ENCODE measurements at places on chromosomes 4 and X.

DNA sequence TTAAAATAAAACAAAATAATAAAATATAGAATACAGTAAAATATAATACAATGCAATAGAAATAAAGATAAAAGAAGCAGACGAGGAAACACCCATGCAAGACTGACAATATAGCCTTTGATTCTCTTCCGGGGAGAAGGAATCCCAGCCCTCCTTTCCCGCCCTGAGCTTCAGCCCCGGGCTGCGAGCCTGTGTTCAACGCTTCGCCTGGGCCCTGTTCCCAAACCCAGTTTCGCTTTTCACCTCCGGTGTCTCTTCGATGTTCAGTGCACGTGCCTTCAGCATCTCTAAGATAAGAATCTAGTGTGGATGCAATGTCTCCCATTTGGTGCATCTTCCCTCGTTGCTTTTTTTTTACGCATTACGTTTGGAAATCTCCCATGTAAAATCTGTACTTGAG, 38.4 kb upstream of the ARSD start:
- DNase-seq = no peak

- DNase-seq = no peak
These were observed 56.1 kb downstream of the OTOP1 start for GRCh38 chr4:4170596-4171150.

- no peak for DNase-seq
These were observed 34.6 kb upstream of the MGST2 start for GRCh38 chr4:139630991-139631390.

DNA sequence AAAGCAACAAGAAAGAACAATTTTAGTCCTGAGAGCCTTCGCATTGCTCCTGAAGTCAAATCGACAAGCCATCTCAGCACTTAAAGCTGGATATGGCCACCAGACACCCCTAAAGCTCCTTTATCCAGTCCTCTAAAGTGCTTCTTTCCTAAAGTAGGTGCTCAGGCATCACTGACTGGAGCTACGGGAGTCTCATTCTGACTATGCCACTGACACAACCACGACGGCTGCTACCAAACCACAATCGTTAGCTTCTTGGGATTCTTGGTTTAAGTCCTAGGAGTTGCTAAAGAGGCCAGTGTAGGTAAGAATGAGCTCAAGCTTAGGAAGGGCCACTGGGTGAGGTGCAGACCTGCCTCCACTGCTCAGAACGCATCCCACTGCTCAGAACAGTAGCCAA, 1.0 kb downstream of the SLC10A6 start:
- peak; percentile 12 for DNase-seq

- peak; percentile 62 for DNase-seq
These were observed 151.4 kb upstream of the STX18 start for GRCh38 chr4:4693258-4693657.

- no peak for DNase-seq
These were observed 39.8 kb upstream of the VCX3A start for GRCh38 chrX:6574762-6575161.

Data from myocyte (in vitro differentiated cells).